Colonic mucosa (tissue), 4 donors: ENCODE measurements at places on chromosomes 3 and 15. TPM values are rescaled to one million over a fixed set of nuclear protein-coding genes. Genes with fewer than 3 reads are reported as not detected.

SYNPR gene
- not detected for total RNA-seq

TMC3 gene
- 0.08 TPM for total RNA-seq

POPDC2 gene
- total RNA-seq: 26.3 TPM

UCN2 gene
- not detected for total RNA-seq

GP5 gene
- total RNA-seq: 0.11 TPM

TMEM212 gene
- total RNA-seq: not detected

GUCA1C gene
- not detected for total RNA-seq
